ENCODE measurements at places on chromosomes 11 and 22. TPM values are rescaled to one million over a fixed set of nuclear protein-coding genes. Genes with fewer than 3 reads are reported as not detected.

CD3G gene
- total RNA-seq: not detected

TSPAN32 gene
- not detected for total RNA-seq

JHY gene
- 0.46 TPM for total RNA-seq

H19 gene
- 5.2 TPM for total RNA-seq

PIK3C2A gene
- total RNA-seq: 117 TPM

NPTXR gene
- total RNA-seq: 5.8 TPM

GLB1L3 gene
- total RNA-seq: 32.6 TPM

ST14 gene
- total RNA-seq: 25.7 TPM

BCO2 gene
- total RNA-seq: 0.82 TPM

CASP1 gene
- total RNA-seq: not detected

CSRP3 gene
- not detected for total RNA-seq

SLN gene
- total RNA-seq: not detected

OR8G1 gene
- total RNA-seq: not detected

SF3B2 gene
- 237 TPM for total RNA-seq

PIK3IP1 gene
- total RNA-seq: 1.3 TPM

MS4A2 gene
- total RNA-seq: not detected

RIBC2 gene
- 1.8 TPM for total RNA-seq

MYOD1 gene
- total RNA-seq: not detected

HEPN1 gene
- total RNA-seq: not detected

PAK1 gene
- total RNA-seq: 142 TPM

ANKRD13D gene
- 24.9 TPM for total RNA-seq

WT1 gene
- 0.17 TPM for total RNA-seq
